ENCODE measurements at places on chromosomes 7 and 10.

DNA sequence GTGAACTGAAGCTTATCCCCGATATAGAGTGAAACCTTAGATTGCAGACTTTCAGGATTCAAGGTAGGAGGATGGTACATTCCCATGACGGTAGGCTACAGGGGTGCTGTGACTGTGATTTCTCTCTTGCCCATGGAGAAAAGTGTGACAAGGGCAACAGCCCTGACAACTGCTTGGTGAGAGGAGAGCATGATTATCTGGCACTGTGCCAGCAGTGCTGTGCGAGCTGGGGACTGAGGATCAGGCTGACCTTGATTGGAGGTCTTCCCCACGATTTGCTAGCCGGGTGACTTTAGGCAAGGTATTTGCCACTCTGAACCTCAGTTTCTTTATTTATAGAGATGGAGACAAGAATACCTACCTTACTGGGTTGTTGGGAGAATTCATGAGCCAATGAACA lies 229.5 kb downstream of the PTEN start:
- no peak for DNase-seq

DNA sequence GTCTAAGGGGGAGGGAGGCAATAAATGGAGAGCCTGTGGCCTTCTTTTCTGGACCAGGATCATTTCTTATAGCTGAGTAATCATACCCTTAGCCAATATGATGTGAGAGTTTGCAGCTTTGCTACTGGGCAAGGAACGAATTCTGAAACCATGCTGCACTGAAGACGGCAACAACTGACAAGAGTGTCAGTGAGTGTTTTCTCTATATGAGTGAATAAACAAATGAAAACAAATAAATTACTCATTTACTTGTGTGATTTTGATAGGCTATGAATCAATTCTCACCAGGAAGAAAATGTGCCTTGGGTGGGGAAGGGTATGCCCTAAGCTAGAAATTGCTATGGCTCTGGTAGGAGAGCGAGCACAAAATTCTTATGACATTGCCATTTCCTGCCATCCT lies 79.4 kb upstream of the LRRN3 start:
- DNase-seq = no peak

- no peak for DNase-seq
These were observed 276.9 kb downstream of the BAMBI start for GRCh38 chr10:28954211-28954610.

DNA sequence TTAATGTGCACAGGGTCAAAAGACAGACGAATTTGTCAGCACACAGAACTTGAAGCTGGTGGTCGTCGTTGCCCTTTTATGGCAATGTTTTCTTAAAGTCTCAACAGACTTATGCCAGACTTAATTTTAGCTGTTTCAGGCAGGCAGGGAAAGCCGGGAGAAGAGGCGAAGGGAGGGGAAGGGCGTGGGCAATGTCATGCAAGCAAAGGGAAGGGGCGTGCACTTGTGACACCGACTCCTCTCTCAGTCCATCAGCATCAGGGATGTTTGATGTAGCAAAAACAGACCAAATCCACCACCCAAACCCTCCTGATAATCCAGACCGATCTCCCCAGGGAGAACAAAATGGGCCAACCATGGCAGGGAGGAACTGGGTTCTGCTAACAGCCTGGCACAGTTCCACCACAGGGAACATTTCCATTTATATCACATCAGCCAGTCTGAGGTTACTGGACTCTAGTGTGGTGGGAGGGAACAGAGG lies 118.1 kb upstream of the RHEB start:
- DNase-seq = no peak

- no peak for DNase-seq
These were observed 39.5 kb downstream of the LBX1 start for GRCh38 chr10:101189461-101190401.

- no peak for DNase-seq
These were observed 179.9 kb downstream of the DNAJC1 start for GRCh38 chr10:21823617-21824016.

- DNase-seq = no peak
These were observed 10.4 kb upstream of the CNPY1 start for GRCh38 chr7:155556763-155557162.

- DNase-seq = no peak
These were observed 213.1 kb downstream of the ELFN1 start for GRCh38 chr7:1883031-1883761.

GRCh38 chr7:152035817-152036216 lies 10.3 kb downstream of the GALNT11 start:
- DNase-seq = no peak

DNA sequence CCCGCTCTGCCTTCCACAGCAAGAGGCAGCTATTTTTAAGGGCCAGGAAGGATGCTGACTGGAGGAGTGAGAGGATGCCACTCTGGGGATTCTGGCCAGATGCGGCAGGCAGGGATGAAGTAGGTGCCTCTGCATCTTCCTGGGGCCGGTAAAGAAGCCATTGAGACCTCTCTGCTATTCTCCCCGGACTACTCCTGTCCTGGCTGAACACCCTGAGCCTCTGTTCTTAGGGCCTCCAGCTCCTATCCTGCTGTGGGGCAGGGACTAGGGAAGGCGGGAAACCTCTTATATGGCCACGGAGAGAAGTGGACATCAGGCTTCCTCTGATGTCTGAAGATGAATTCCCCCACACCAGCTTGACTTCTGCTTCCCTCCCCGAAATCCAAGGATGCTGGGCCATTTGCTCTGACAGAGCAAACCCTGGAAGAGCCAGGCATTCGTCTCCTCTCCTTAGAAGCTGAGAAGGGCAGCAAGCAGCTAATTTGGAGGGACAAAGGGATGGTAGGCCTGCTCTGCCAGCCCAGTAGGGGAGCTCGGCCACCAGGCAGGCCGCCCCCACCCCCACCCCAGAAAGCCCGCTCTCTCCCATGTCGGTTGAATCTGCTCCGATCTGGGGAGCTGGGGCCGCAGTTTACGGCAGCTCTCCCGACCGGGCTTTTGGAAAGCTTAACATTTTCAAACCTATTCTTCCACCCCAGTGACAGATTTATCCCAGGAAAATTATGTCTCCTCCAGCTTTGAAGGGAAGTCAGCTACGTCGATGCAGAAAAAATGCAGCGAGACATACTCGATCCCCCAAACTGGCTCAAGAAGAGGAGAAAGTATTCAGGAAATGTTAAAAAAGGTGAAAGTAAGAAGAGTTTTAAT lies 2.8 kb downstream of the FGF8 start:
- no peak for DNase-seq

- peak; percentile 90 for DNase-seq
These were observed 70.1 kb downstream of the COBL start for GRCh38 chr7:51246258-51247245.

DNA sequence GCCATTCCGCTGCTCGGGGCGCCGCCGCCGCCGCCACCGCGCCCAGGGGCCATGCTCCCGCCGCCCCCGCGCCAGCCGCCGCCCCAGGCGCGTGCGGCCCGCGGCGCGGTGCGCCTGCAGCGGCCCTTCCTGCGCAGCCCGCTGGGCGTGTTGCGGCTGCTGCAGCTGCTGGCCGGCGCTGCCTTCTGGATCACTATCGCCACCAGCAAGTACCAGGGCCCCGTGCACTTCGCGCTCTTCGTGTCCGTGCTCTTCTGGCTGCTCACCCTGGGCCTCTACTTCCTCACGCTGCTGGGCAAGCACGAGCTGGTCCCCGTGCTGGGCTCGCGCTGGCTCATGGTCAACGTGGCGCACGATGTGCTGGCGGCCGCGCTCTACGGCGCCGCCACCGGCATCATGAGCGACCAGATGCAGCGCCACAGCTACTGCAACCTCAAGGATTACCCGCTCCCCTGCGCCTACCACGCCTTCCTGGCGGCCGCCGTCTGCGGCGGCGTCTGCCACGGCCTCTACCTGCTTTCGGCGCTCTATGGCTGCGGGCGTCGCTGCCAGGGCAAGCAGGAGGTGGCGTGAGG lies 383 bp downstream of the MARVELD1 start:
- DNase-seq = no peak

GRCh38 chr10:52455098-52455497 lies 141.0 kb downstream of the DKK1 start:
- DNase-seq = no peak

Data from cerebellar nuclear complex (tissue), 1 donor.